ENCODE measurements at places on chromosomes 6 and 20. TPM values are rescaled to one million over a fixed set of nuclear protein-coding genes. Genes with fewer than 3 reads are reported as not detected.

Gene CGA
- total RNA-seq: not detected

Gene PRL
- not detected for total RNA-seq

Gene PRICKLE4
- 1.6 TPM for total RNA-seq

Gene SMLR1
- total RNA-seq: 0.08 TPM

GRCh38 chr20:12327205-12327604 is 409.5 kb downstream of the BTBD3 start:
- no peaks in the 10 kb centered on the region for H3K27me3 ChIP-seq
- no peak for DNase-seq
- H3K36me3 ChIP-seq: no peaks in the 10 kb centered on the region
- H3K27ac ChIP-seq: no peak overlapping the region

DNA sequence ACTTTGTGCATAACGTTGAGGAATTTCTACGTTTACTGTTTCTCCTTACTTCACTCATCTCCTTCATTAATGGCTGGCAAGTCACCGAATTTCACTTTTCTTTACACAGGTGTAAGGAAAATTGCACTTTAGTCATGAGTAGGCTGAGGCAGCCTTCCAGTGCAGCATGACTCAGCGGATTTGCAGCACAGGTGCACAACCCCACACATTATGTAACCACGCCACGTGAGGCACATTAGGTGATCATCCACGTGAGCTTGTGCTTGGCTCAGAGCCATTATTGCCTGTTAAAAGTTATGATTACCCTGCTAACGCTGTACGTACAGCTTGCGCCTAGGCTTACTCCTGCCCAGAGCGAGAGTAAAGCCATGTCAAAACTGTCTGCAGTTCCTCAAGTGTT is 158.8 kb downstream of the NKAIN2 start:
- no peak overlapping the region for H3K4me3 ChIP-seq
- DNase-seq: no peak
- no peaks in the 10 kb centered on the region for H3K36me3 ChIP-seq
- no peaks in the 10 kb centered on the region for H3K4me1 ChIP-seq
- no peak overlapping the region for H3K27ac ChIP-seq
